ENCODE measurements at places on chromosomes 1 and 21.

GRCh38 chr1:211925016-211925415 lies 94.5 kb upstream of the LPGAT1 start:
- no peak for DNase-seq

DNA sequence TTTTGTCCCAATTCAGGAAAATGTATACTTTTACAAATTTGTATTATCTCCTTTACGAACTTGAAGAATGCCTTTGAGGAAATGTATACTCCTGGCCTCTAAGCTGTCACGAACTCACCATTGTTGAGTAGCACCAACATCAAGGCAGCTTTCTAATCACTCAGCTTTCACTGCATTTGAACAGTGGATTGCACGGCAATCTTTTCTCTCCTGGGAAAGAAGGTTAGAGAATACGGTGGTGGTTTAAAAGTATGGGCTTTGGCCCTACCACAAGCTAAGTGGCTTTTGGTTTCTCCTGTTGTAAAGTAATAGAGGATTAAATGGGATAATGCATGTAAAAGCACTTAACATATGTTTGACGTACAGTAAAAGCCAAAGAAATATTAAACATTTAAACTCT lies 57.8 kb downstream of the CNST start:
- no peak for DNase-seq

- no peak for DNase-seq
Measured at GRCh38 chr1:164709541-164710278, 150.7 kb downstream of the PBX1 start.

DNA sequence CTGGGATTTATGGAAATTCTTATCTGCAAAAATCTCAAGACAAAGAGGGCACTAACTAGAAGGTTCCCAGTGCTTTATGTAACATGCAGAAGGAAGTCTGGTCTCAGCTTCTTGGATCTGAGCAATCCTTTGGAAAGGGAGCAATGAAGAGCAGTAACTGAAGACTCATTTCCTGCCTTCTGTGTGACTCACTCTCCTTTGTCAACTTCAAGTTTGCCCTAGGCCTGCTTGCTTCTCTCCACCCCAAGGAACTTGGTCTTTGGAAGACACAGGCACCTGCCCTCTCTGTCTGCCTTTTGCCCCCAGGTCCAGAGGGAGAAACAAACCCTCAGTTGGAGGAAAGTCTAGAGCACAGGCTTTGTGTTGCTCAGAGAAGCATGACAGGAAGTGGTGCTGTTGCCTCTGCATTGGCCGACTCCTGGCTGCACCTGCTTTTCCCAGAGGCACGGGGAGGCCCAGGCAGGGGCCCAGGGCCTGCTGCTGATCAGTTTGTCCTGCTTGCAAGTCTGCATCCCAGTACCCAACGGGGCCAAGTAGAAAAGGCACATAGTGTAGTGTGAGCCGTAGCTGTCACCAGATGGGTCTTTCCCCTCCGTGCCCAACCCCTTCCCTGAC lies 137.2 kb downstream of the DHRS3 start:
- peak; percentile 98 for DNase-seq

GRCh38 chr1:54239035-54239383 lies 39.0 kb downstream of the MRPL37 start:
- DNase-seq: no peak

DNA sequence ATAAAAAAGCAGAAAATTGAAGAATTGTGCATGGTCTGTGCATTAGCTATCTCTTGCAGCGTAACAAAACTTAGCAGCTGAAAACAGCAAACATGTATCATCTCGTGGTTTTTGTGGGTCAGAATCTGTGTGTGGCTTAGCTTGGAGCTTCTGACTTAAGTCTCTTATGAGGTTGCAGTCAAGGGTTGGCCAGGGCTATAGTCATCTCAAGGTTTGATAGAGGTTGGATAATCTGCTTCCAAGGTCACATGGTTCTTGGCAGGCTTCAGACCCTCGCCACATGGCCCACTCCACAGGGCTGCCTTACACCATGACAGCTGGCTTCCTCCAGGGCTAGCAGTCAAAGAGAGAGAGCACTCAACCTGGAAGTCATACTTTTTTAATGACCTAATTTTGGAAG lies 35.9 kb downstream of the CNST start:
- DNase-seq: peak; percentile 45

GRCh38 chr1:150464422-150464826 lies 22.8 kb upstream of the TARS2 start:
- DNase-seq: peak; percentile 35

GRCh38 chr1:76290271-76290670 lies 215.7 kb downstream of the ST6GALNAC3 start:
- no peak for DNase-seq

DNA sequence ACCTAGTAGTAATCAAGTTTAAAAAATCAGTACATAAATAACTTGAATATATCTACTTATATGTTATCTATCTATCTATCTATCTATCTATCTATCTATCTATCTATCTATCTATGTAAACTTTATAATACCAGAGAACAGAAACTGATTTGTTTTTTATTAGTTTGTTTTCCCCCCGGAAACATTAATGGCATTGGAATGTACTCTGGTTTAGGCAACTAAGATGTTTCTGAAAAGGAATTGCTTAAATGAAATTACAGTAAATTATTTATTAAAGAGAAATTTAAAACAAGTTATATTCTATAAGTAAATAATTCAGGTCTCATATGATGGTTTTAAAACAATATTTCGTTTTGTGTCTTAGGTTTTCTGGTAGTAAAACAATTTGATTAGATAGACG lies 681.0 kb upstream of the ADAMTS5 start:
- peak; percentile 8 for DNase-seq

GRCh38 chr1:46133781-46134350 lies 1.4 kb upstream of the PIK3R3 start:
- DNase-seq: no peak

DNA sequence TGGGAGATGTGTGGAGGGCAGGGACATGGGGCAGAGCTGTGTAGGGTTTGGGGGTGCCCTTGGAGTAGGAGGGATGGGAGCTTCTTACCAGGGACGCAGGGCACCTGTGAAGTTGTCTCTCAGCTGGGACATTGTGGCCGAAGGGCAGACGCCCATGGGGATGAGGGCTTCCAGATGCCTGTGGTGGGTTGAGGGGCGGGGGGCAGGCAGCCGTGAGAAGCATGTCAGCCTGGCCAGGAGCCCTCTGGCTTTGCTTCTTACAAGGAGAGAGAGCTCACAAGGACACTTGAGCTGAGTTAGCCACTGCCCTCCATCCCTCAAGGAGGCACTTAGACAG lies 8.5 kb downstream of the A3GALT2 start:
- DNase-seq: no peak

- no peak for DNase-seq
Measured at GRCh38 chr1:13805431-13805830, 105.4 kb downstream of the PRDM2 start.

GRCh38 chr1:197659171-197659570 lies 116.1 kb downstream of the DENND1B start:
- no peak for DNase-seq

DNA sequence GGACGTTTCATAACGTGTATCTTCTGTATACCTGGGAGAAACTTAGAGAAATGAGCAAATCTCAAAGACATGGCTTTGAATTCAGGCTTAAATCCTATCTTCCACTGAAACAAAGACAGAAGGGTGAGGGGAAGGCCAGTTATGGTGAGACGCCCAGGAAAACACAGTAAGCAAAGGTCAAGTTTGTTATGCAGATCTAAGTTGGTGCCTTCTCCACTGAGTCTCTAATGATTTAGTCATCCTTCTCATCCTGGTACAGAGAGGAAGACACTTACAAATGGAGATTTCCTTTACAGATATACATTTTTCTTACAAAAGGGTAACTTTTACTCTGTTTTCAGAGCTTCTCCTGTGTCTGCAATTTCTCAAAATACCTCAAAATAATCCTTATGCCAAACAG lies 64.4 kb downstream of the MAP3K7CL start:
- peak; percentile 63 for DNase-seq

GRCh38 chr1:33185541-33185940 lies 3.7 kb upstream of the TRIM62 start:
- no peak for DNase-seq

DNA sequence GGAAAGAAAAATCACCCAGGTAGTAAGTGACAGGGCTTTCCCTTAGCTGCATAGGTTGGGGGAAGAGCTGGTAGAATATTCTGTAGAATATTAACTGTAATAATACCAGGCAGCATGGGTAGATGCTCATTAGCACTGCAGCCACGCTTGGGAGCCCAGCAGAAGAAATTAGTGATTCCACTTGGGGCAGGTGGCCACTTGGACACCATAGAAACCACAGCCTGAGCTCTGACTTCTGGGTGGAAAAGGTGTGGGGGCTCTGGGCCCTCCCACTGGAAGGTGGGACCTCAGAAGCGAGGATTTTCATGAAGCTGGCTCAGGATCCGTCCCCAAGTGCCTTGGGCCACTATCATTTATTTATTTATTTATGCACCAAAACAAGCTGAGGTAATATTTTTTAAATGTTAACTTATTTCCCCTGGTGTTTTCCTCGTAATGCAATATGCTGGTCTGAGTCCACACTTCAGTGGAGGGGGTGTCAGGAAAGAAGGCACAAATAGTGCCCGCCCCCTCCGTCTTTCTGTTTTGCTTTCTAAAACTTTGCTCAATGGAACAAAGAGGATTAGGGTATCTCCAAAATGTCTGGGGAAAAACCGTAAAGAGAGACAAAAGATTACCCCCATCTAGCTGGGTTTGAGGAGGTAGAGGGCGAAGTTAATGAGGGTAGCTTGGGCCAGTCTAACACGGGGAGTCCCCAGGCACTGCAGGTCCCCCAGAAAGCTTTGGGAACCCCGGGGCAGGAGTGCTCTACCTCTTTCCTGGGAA lies 75.2 kb upstream of the GADD45A start:
- DNase-seq: no peak
